ENCODE measurements at places on chromosomes 5 and 9.

- DNase-seq, result peak; percentile 13
These were observed 65.2 kb downstream of the TMC1 start for GRCh38 chr9:72586388-72587130.

- DNase-seq, result no peak
These were observed 17.3 kb downstream of the ITGA1 start for GRCh38 chr5:52804981-52805380.

DNA sequence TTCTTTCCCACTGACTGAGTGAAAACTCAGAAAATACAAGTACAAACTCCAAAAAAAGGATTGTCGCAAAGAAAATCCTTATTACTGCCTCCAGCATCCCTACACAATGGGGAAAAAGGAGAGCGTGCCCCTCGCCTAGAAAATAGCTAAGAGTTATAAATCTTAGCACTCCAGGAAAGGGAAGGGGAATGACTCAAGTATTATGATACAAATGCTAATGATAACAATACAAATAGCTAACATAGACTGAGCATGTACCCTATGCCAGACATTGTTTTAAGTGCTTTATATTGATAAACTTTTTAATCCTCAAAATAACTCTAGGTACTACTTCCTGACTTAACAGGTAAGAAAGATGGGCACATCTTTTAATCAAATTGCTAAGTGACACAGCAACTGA lies 70.8 kb upstream of the VCAN start:
- DNase-seq, result no peak

- no peak for DNase-seq
These were observed 55.3 kb downstream of the RANBP17 start for GRCh38 chr5:170917113-170917512.

- no peak for DNase-seq
These were observed 6.8 kb downstream of the NR2F1 start for GRCh38 chr5:93589829-93590215.

GRCh38 chr9:32603914-32604852 lies 31.2 kb upstream of the NDUFB6 start:
- DNase-seq, result no peak

DNA sequence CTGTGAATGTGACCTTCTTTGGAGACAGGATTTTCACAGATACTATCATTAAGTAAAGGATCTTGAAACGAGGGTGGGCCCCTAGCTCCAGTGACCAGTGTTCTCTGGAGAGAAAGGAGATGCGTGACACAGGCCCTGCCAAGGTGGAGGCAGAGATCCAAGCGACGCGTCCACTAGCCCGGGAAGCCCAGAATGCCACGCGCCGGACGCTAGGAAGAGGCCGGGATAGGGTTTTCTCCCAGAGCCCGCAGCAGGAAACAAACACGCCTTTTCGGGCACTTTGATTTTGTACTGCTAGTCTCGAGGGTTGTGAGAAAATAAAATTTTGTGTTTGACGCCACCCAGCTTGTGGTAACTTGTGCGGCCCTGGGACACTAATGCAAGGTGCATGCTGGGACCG lies 29.6 kb upstream of the VDAC1 start:
- DNase-seq, result no peak

- DNase-seq, result no peak
These were observed 103.6 kb downstream of the C9orf152 start for GRCh38 chr9:110104261-110104809.

GRCh38 chr9:2963307-2963706 lies 119.4 kb upstream of the PUM3 start:
- DNase-seq, result no peak

GRCh38 chr9:95808011-95808410 lies 67.5 kb upstream of the ERCC6L2 start:
- no peak for DNase-seq

GRCh38 chr9:112599732-112600131 lies 113.1 kb downstream of the KIAA1958 start:
- no peak for DNase-seq

GRCh38 chr5:155091768-155092717 lies 78.5 kb downstream of the KIF4B start:
- no peak for DNase-seq

- peak; percentile 45 for DNase-seq
These were observed 1.7 kb upstream of the SLC34A1 start for GRCh38 chr5:177382423-177383029.

GRCh38 chr5:169911448-169912212 lies 68.7 kb downstream of the INSYN2B start:
- DNase-seq, result no peak

DNA sequence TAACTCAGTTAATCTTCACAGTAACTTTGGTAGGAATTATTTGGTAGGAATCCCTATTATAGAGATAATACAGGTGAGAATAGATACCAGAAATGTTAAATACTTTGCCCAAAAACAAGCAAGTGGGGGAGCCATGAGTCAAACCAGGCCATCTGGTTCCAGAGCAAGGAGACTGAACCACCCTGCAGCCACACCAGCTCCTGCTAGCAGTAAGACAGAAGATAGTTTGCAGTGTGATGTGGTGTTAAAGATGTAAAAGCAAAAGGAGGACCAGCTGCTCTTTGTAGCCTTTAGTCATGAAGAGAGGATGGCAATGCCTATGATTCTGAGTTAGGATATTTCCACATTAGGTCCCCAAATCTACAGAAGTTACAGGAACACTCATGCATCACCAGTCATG lies 101.4 kb downstream of the PRKACG start:
- DNase-seq, result no peak

DNA sequence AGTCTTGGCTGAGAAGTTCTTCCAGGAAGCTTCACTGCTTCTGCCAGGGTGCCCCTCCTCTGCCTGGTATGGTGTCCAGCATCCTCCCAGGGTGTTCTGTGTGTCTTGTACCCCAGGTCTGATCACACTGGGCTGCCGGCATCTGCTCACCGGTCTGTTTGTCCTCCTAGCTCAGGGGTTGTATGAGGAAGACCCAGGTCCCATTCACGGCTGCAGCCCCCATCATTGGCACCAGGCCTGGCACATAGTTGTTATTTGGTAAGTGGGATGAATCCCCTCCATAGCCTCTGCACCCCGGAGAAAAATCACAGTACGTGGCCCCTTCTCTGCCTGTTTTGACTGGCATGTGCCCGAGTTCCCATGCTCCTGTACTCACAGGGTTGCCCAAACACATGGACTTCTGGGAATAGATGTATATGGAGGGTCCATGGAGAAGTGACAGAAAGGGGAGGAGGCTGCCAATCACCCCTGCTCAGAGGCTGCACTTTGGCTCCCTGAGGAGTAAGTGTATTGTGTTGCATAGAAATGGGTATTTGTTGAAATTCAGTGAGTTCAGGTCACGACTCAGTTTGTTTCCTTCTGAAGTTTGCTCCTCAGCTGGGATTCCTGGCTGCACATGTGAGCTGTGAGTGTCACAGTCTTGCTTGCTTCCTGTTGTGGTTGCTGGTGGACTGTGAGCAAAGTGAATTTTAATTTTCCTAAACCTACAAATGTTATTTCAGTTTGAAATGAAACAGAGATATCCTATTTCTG lies 96.2 kb downstream of the HSPA4 start:
- DNase-seq, result no peak

DNA sequence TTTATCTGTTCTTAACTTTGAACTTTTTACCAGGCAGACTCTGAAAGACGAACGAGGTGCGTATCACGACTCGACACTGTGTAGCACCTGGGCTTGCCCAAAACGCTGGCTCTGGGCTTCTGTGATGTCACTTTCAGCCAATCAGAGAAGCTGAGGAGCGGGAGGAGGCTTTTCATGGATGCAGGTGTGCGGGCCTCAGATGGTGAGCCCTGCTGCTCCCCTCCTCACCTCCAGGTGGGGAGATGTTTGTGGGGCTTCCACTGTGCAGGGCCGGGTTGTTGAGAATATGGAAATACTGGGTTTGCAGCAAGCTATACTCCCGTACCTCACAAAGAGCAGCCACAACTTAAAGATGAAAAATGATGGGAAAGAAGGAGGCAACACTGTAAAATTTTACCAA lies 246.3 kb downstream of the IRX2 start:
- no peak for DNase-seq

DNA sequence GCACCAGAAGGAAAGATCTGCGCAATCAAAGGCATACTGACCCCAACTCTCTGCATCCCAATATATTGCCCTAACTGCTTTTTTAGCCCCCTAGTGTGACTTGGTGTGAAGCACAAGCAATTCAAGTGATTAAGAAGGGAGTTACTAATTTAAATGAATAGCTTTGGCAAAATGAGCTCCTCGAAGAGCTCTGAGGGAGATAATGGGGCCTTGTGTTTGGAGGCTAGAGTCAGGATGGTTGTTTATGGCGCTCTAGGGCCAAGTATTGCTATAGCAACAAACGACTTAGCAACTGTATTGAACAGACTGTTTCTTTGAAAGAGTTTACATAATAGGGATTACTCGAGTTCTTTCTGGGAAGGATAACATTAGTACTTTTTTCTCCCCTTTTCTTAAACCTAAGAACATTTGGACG lies 11.5 kb upstream of the C5orf58 start:
- DNase-seq, result no peak

DNA sequence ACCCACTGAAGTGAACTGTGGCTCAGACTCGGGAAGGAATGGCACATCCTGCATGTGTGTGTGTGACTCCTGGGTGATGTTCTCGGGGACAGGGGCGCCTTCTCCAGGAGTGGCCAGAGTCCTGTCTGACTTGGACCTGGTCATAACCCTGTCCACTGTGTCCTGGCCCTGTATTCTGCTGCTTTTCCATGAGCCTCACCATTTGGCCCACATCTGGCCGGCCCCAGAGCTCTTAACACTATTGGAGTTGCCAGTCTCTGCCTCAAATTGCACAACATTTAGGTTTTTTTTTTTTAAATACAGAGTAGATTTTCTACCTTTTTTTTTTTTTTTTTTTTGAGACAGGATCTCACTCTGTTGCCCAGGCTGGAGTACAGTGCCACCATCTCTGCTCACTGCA lies 278.3 kb upstream of the TUT7 start:
- no peak for DNase-seq

DNA sequence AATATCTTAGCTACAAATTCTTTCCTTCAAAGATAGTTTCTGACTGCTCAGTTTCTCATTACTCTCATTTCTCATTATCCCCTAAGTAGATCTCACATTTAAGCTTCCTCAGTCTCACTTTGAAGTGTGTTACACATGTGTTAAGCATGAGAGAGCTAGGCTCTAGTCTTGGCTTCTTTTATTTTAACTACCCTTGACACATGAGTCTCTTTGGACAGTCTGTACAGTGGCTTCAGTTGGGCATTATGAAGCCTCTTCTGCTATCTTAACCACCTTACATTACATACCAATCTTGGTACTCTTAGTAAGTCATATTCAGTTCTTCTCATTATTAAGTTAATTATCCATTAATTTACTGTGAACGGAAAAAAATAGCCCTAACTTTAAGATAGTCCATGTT lies 232.5 kb downstream of the FBXL17 start:
- DNase-seq, result no peak

DNA sequence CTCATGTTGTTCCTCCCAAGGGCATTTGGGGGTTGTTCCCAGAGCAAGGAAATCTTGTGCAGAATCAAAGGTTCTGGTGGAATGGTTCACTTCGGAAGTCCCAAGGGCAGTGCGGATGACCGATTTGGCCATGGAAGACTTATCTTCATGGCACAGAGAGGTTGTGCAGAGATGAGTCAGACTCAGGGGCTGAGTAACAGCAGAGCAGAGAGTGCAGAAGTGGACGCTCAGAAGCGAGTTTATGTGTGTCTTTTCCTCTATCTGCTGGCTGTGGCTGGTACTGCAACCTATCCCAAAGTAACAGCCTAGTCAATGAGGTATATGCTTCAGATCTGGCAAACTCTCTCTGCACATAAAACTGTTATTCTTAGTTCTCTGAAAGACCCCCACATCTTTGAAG lies 118.1 kb downstream of the DPYSL3 start:
- no peak for DNase-seq

DNA sequence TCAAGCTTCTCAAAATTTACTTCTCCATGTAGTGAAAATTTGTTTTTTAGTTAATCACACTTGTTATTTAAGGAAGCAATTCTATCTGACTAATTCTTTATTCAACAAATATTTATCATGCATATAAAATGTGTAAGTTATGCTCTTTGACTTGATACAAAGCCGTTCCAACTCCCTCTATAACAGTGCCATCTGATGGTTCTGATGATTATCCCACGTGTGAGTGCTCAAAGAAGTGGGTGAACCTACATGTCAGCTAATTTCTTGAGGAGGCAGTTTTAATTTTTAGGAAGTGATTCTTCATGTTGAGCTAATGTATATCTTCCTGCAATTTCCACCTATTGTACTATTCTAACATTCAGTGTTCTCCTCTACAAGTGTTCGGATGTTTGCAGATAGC lies 88.8 kb upstream of the BRINP1 start:
- DNase-seq, result no peak

- no peak for DNase-seq
These were observed 147.6 kb downstream of the ADAMTS6 start for GRCh38 chr5:65334077-65334476.

GRCh38 chr9:114722937-114723620 lies 41.1 kb upstream of the TEX48 start:
- no peak for DNase-seq

DNA sequence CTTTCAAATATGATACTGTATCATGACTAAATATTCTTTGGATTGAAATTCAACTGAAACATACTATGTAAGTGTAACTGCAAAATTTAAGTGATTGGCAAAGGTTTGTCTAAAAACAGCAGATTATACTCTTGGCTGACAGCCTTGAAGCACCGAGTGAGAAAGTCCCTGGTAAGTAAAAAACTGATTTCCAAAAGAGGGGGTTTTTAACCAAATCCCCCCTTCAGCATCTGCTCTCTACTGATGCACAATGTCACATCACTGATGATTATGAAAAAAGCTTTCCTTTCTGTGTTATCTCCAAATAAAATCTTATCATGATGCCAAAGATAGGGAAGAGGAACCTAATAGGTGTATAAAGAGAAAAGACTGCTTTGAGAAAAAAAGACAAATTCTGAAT lies 141.0 kb downstream of the MEF2C start:
- no peak for DNase-seq

DNA sequence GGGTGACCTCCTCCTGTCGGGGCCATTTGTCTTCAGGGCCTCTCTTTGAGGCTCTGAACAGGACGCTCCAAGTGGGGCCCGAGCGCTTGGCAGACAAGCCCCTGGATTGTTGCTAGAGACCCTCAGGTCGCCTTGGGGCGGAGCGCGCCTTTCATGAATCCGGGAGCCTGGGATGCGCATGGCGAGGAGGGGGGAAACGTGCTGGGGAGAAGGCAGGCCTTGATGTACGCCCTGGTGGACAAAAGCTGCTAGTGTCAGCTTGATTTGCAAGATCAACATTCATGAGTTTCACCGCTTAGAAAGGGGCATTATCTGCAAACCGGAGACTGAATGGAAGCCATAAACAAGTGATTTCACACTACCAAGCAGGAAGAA lies 226.3 kb downstream of the SMARCA2 start:
- DNase-seq, result peak; percentile 4

Measured in stimulated activated CD4-positive, alpha-beta T cell treated with anti-CD3 and anti-CD28 coated beads, Interleukin-15, amount 100 ng/mL, for 24 hours (primary cell).